ENCODE measurements at places on chromosomes 11 and 22. TPM values are rescaled to one million over a fixed set of nuclear protein-coding genes. Genes with fewer than 3 reads are reported as not detected.

HBE1 gene
- 3.2 TPM for total RNA-seq

PNPLA5 gene
- not detected for total RNA-seq

DDTL gene
- total RNA-seq = not detected

SLC22A24 gene
- total RNA-seq = not detected

HEPHL1 gene
- total RNA-seq = not detected

CD6 gene
- 1.1 TPM for total RNA-seq

RPL3 gene
- total RNA-seq = 885 TPM

BARX2 gene
- total RNA-seq = 3.9 TPM

IGSF9B gene
- total RNA-seq = 2.2 TPM

MYOD1 gene
- total RNA-seq = not detected

HSD17B12 gene
- total RNA-seq = 106 TPM

OR5B21 gene
- not detected for total RNA-seq

MMP1 gene
- total RNA-seq = 0.15 TPM

KIAA1671 gene
- 48.1 TPM for total RNA-seq

CST6 gene
- total RNA-seq = 0.23 TPM

KDM4E gene
- total RNA-seq = not detected

MS4A4A gene
- total RNA-seq = not detected

Measured in Panc1 (cell line).